ENCODE measurements at places on chromosomes 16 and 17.

DNA sequence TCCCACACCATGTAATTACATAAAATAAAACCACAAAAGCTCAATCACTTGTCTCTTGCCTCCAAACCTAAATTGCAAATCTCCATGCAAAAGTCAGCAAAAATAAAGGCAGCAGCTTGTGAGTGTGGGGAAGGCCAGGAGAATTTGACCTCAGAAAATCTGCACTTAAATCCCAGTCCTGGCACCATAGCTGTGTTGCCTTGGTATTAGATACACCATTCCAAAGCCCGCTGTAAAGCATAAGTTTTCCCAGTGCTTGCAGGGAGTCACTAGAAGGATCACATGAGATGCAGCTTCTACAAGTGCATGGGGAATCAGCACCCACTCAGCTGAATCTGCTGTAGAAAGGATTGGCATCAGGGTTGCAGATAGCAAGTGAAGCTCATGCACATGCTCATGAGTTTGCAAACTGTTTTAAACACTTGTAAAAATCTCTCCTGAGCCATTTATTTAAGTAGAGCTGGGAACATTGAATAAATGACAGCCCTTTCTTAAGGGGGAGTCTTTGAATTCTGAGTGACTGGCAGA is 495.0 kb upstream of the HSBP1 start:
- no peak for DNase-seq

DNA sequence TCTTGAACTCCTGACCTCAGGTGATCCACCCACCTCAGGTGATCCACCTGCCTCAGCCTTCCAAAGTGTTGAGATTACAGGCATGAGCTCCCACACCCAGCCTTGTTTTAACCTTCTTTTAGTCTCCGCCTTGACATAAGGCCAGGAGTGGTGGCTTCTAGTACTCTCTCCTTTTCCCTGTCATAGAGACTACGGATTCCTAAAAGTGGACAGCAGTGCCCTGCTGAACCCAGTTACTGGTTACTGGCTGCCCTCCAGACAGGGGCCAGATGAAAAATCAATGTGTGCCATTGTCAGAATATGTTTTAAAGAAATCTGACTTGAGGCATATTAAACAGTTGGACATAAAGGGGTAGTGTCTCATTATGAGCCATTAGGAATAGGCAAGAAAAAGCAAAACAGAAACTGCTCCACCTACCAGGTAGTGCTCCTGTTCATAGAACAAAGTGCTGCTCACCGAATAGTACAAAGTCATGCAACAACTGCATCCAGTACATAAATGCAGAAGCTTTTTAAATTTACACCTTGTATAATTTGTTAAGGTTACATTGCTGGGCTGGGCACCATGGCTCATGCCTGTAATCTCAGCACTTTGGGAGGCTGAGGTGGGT is 32.1 kb downstream of the TRIM25 start:
- no peak for DNase-seq

- DNase-seq, result no peak
Measured at GRCh38 chr16:80827007-80827406, 22.6 kb upstream of the CDYL2 start.

GRCh38 chr16:79473456-79473855 is 127.1 kb downstream of the MAF start:
- no peak for DNase-seq

- peak; percentile 65 for DNase-seq
Measured at GRCh38 chr17:77834170-77835115, 124.1 kb upstream of the TNRC6C start.

DNA sequence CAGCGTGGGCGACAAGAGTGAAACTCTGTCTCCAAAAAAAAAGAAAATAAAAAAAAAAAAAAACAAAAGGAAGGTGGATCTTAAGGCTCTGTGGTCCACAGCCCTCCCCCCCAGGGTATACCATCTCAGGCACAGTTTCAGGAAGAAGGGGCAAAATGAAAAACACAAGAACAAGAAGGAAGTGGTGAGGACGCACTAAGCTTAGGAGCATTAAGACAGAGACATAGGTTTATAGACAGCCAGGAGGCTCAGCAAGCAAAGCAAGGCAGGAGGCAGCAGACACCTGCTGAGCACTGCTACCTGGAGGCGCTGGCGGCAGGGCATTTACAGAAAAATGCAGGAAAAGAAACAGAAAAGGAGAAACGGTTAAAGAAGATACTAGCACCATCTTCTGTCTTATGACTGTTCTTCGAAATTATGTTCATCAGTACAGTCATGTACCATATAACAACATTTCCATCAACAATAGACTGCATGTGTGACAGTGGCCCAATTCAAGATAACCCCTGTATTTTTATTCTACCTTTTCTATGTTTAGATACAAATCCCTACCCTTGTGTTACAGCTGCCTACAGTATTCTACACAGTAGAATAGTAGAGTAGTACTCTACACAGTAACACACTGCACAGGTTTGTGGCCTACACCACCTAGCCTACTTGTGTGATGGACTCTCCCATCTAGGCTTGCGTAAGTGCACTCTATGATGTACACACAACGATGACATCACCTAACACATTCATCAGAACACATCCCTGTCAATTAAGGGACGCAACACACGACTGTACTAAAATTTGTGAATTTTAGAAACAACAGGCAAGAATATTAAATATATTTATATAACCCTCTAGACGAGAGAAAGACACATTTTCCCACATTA is 62.5 kb downstream of the XPO6 start:
- no peak for DNase-seq

- no peak for DNase-seq
Measured at GRCh38 chr17:68048996-68049395, 13.5 kb downstream of the KPNA2 start.

DNA sequence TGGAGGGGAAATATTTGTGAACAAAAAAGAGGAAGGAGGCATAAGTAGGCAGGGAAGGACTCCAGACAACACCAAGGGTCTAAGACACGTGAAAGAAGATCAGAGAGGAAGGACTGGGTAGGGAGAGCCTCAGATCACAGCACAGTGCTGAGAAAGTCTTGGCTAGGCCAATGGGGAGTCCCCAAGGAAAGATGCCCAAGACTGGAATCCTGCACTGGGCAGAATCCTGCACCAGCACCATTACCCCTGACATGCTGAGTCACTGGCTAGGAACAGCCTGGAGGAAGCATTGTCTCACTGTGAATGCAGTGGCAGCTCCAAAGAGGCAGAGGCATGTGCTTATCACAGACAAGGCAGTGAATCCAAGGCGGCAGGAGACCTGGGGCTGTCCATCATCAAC is 19.2 kb downstream of the CLEC19A start:
- DNase-seq, result no peak

GRCh38 chr16:20859699-20860098 is 40.5 kb downstream of the DCUN1D3 start:
- no peak for DNase-seq
